Activated T-helper 1 cell treated with anti-CD3 and anti-CD28 coated beads, Interleukin-2, amount 50 U/mL, for 16 hours (primary cell): ENCODE measurements at places on chromosomes 12 and 14.

GRCh38 chr12:112756918-112757317, 34.6 kb upstream of the RPH3A start:
- no peak for DNase-seq

GRCh38 chr12:66418908-66419307, 116.6 kb downstream of the HELB start:
- no peak for DNase-seq

GRCh38 chr12:38508246-38508645, 191.7 kb downstream of the ALG10B start:
- DNase-seq: no peak

- no peak for DNase-seq
These were observed 268.1 kb upstream of the RMST start for GRCh38 chr12:97194546-97194945.

- DNase-seq: no peak
These were observed 36.8 kb downstream of the CCDC177 start for GRCh38 chr14:69537900-69538299.

DNA sequence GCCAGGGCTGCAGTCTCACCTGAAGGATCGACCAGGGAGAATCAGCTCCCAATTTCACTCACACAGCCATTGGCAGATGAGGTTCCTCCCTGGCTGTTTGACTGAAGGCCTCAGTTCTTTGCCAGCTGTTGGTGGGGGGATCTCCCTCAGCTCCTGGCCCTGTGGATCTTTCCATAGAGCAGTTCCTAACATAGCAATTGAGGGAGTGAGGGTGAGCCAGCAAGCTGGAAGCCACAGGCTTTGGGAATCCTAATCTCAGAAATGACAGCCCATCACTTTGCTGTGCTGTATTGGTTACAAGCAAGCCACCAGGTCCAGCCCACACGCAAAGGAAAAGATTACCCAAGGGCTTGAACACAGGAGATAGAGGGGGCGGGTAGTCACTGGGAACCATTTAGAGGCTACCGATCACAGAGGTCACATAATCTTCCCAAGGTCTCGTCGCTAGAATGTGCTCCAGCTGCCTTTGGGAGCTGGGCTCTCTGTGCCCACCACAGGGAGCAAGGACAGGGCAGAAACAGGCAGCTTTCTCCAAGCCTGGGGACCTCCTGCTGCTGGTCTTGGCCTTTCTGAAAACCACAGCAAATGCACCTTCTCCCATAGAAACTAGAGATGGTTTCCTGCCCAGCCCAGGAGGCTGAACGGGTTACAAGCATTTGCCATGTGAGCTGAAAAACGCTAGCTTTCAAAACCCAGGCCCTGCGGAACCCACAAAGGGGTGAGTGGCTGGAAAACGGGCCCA, 4.6 kb upstream of the OTUB2 start:
- no peak for DNase-seq
